Sigmoid colon (tissue), 7 donors: ENCODE measurements at places on chromosomes 11 and 22.

DNA sequence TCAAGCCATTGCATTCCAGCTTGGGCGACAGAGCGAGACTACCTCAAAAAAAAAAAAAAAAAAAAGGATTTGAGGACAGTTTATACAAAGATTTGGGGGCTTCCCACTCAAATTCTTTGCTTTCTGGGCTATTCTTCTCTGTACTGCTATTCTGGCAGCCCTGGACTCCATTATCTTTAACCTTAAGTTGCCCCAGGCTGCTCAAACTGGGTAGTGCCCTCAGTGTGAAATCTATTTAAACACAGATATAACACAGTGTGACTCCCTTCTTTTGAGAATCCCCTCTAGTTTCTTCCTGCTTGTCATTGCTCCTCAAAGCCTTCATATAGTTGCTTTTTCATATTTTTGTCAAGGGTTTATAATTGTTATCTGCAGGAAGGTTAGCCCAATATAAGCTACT, 49.5 kb upstream of the WEE1 start:
- DNase-seq = no peak

GRCh38 chr11:128717516-128717915, 23.6 kb downstream of the FLI1 start:
- DNase-seq = no peak

- DNase-seq = no peak
Measured at GRCh38 chr11:3148990-3149851, 15.9 kb downstream of the OSBPL5 start.

DNA sequence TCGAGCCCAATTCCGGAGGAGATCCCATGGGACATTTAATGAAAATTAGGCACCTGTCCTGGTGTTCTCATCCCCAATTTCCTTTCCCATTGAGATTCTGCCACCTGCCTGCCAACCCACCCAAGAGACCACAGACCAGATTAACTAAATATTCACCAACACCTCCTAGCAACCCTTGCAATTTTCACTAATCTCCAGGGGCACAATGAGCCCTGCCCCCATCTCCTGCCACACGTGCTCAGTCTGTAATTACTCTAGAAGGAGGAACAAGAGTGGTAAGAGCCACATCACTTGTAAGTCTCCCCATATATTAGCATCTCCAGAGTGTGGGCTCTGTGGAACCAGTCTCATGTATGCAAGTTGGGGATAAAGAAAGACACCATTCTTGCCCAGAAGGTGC, 38.0 kb downstream of the IL18BP start:
- no peak for DNase-seq

DNA sequence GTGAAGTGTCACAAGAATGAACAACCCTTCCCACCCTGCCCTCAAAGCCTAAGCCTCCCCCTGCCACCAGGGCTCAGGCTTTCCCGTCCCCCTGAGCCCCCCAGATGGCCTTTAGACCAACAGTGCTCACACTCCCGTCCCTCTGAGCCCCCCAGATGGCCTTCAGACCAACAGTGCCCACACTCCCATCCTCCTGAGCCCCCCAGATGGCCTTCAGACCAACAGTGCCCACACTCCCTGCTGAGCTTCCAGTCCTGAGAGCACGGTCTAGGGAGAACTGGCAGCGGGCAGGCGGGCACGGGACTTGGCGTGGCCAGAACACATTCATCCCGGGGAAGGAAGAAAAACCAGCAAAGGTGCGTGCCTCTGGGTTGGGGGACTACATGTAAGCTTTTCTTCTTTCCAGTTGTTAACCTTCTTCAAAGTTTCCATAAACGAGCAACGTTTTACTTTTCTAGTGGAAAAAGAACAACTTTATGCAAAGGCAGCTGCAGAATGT, 2.5 kb downstream of the MRGPRG start:
- no peak for DNase-seq

GRCh38 chr22:31912407-31912743, 32.0 kb upstream of the YWHAH start:
- DNase-seq = no peak

DNA sequence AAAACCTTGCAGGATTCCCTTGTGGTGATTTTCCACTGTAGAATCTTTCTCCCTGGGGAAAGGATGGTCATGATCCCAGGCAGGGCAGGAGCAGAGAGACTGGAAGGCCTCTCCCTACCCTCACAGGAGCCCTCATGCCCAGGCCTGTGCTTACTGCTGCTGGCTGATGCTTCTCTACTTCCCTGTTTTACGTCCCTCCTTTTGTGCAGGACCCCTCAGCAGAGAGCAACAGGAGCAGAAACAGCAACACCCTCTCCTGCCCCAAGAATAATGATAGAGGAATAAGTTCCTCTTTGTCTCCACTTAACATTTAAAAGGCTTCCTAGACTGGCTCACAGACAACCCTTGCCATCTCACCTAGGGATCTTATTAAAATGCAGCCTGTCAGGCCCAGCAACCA, 3.6 kb downstream of the ISX start:
- DNase-seq = no peak

GRCh38 chr11:72685560-72686480, 11.6 kb upstream of the PDE2A start:
- peak; percentile 89 for DNase-seq

DNA sequence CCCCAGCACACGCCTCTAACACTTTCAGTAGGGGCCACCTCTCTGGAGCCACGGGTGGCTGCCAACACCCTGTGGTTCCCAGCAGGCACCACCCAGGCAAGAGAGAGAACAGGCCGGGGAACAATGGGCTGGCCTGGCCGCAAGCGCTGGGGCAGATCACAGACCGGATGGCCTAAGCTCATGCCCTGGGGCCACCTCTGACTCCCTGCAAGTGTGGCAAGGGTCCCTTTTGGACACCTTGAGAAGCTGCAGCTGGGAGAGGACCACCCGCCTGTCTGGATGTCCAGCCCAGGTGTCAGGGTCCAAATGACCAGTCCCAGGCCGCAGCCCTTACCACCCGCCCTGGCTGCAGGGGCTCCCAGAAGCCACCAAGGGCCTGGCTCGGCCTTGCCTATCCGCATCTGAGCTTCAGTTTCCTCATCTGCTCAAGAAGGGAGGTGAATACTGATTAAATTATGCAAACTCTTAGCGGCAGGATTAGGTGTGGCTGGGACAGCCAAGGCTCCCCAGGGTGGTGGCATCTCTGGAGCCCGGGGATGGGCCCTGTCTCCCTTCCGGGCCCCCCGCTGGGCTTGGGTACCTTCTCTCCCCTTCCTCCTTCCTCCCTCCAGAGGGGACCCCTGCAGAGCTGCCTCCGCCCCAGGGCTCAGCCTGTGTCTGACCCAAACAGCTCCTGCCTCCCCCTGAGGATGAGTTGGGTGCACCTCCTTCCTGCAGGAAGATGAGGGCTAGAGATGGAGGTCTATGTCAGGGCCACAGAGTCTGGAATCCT, 785 bp upstream of the SUSD2 start:
- DNase-seq = no peak
